Osteoblast (primary cell): ENCODE measurements at places on chromosomes 6 and 20.

- no peak overlapping the region for H3K27ac ChIP-seq
- H3K4me1 ChIP-seq, result peaks cover 5% of the 10 kb centered on the region
- no peak for DNase-seq
- no peaks in the 10 kb centered on the region for H3K36me3 ChIP-seq
- H3K4me3 ChIP-seq, result no peak overlapping the region
Measured at GRCh38 chr6:14353798-14354197, 236.2 kb downstream of the CD83 start.

DNA sequence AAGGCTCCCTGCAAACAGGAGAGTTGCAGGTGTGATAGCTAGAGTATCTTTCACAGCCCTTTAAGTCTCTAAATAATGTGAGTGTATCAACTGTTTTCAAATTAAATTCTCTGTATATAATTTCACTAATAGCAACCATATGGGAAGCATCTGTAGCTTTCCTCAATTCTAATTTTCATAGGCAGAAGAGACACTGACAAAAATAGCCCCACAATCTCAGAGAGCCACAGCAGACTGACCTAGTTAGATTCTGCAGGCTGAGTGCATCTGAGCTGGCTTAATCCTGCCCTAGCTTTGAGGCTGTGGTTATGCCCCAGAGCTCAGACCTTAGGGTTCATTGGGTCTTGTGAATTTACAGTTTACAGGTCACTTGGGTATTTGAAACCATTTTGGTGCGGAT, 63.9 kb downstream of the MAP7 start:
- no peaks in the 10 kb centered on the region for H3K27me3 ChIP-seq
- no peak for DNase-seq
- no peak overlapping the region for H3K4me3 ChIP-seq
- no peaks in the 10 kb centered on the region for H3K4me1 ChIP-seq

DNA sequence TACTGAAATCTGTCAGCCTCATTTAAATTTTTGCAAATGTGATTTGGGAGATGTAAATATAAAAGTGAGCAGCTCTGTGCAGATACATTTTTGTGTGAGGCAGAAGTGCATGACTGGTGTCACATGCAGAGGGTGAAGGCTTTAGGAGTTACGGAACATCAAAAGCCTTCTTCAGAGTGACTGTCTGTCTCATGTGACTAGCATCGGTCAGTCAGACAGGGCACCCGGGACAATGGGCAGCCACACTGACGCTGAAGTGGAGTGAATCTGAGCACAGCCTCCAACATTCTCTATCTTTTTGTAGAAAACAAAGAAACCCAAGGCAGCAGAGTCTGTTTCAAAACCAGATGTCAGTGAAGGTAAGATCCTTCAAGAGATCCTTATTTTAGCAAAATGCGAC, 7.9 kb upstream of the FAM209A start:
- DNase-seq, result no peak
- no peak overlapping the region for H3K4me3 ChIP-seq
- H3K27me3 ChIP-seq, result no peaks in the 10 kb centered on the region
- H3K4me1 ChIP-seq, result no peaks in the 10 kb centered on the region
- H3K36me3 ChIP-seq, result peaks cover 39% of the 10 kb centered on the region

- no peaks in the 10 kb centered on the region for H3K4me1 ChIP-seq
- peaks cover 11% of the 10 kb centered on the region for H3K27me3 ChIP-seq
- H3K36me3 ChIP-seq, result no peaks in the 10 kb centered on the region
- H3K27ac ChIP-seq, result no peak overlapping the region
Measured at GRCh38 chr6:100116411-100117194, 122.6 kb upstream of the MCHR2 start.

GRCh38 chr20:18985551-18985950, 172.0 kb downstream of the SCP2D1 start:
- no peaks in the 10 kb centered on the region for H3K36me3 ChIP-seq
- DNase-seq, result no peak
- H3K4me3 ChIP-seq, result no peak overlapping the region
- H3K27ac ChIP-seq, result no peak overlapping the region

DNA sequence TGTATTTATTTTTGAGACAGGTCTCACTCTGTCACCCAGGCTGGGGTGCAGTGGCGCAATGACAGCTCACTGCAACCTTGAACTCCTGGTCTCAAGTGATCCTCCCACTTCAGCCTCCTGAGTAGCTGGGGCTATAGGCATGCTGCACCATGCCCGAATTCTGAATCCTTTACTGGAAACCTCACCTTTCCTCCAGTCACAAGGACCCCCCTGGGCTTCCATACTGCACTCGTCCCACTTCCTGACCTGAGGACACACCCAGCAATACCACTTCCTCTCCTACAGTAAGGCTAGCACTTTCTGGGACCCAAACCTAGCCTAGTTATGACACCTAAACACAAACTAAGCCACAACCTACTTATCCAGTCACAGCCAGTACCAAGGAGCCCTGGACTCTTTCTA, 68.2 kb downstream of the FAM217A start:
- H3K4me3 ChIP-seq, result no peak overlapping the region
- H3K36me3 ChIP-seq, result no peaks in the 10 kb centered on the region
- peaks cover 5% of the 10 kb centered on the region for H3K4me1 ChIP-seq
- H3K27me3 ChIP-seq, result no peaks in the 10 kb centered on the region

DNA sequence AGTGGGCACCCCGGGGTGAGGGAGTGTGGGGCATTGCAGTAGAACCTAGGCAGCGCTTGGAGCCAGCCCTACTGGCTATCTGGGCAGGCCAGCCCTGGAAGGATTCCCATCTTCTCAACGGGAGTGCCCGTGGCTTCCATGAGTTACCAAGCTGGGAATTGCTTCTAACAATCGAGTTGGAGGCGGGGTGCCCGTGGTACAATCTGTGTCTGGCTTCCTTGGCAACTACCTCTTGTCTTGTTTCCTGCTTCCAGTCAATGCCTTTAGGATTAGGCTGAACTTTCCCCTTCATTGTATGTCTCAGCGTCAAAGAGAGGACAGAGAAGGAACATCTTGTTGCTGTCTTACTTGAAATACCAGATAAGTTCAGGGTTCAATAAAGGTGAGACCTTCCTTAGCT, 33.3 kb downstream of the PPP1R14C start:
- no peaks in the 10 kb centered on the region for H3K27me3 ChIP-seq
- no peaks in the 10 kb centered on the region for H3K4me1 ChIP-seq
- no peak for DNase-seq
- H3K27ac ChIP-seq, result no peak overlapping the region
- H3K36me3 ChIP-seq, result no peaks in the 10 kb centered on the region

DNA sequence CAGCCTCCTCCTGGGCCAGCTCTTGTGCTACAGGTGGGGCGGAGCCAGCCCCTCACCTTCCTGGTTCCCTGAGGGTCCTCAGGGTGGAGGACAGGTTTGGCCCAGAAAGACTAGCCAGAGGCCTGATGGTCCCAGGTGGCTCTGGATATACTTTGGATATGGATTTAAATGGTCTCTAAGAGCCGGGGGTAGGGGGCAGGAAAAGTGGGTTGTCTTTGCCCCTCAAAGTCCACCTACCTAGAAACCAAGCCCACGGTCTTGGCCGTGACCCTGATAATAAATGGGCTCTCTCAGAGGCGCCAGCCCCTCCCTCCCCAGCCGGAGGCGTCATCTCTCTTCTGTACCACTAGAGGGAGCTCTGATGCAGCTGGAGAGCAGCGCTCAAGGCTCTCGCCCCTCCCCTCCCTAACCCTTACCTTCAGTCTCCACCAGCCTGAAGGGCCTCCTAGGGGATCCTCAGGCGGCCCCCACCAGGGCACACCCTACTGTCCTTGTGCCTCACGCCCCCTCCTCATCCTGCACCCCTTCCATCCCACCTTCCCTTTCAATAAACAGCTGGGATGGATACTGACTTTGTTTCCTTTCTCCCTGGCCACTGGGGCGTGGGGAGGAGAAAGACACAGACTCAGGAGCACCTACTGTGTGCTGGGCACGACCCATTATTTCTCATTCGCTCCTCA, 7.5 kb downstream of the NRSN2 start:
- peak; percentile 97 for DNase-seq
- H3K27me3 ChIP-seq, result no peaks in the 10 kb centered on the region
- H3K4me1 ChIP-seq, result peaks cover 2% of the 10 kb centered on the region

DNA sequence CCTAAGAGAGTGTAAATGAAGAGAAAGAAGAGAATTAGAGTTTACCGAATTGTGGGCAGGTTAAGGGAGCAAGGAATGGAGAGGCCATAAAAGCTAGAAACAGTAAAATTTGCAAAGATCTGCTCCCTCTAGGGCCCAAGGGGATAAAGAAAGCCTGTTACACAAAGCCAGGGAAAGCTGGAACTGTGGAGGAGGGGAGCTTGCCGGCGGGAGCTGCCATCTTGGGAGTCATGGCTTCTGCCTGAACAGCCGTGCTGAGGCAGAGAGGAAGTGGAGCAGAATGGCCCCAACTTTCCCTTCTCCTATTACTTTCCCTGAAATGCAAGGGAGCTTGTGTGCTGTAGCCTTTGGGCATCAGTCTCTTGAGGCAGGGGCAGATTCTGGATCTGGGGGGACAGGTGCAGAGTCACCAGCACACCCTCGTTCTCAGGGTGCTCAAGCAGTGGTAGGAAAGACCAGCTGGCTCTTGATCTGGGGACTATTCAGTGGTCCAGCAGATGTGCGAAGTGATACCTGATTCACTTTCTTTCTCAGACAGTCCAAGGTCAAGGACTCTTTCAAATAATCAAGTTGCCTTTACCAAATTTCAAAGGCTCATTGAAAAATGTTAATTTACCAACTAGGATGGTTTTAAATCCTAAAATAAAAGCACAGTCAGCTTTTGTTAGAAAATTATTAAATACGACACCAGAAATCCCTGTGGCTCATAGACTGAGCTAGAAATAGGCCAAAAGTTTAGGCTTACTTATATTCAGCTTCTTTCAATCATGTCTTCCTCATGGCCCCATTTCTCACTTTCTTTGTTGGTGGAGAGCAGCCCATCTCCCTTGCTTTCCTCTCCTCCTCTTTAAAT, 25.7 kb downstream of the LAMA4 start:
- no peak overlapping the region for H3K4me3 ChIP-seq
- H3K27me3 ChIP-seq, result no peaks in the 10 kb centered on the region
- peak overlapping the region; percentile 27 for H3K27ac ChIP-seq

GRCh38 chr6:14966096-14966905, 279.6 kb upstream of the JARID2 start:
- no peaks in the 10 kb centered on the region for H3K27me3 ChIP-seq
- DNase-seq, result peak; percentile 9
- H3K36me3 ChIP-seq, result no peaks in the 10 kb centered on the region
- H3K27ac ChIP-seq, result no peak overlapping the region
- H3K4me3 ChIP-seq, result no peak overlapping the region

- H3K4me1 ChIP-seq, result no peaks in the 10 kb centered on the region
- no peaks in the 10 kb centered on the region for H3K36me3 ChIP-seq
- H3K27ac ChIP-seq, result no peak overlapping the region
- no peaks in the 10 kb centered on the region for H3K27me3 ChIP-seq
- H3K4me3 ChIP-seq, result no peak overlapping the region
Measured at GRCh38 chr20:20814685-20815084, 102.2 kb upstream of the RALGAPA2 start.

DNA sequence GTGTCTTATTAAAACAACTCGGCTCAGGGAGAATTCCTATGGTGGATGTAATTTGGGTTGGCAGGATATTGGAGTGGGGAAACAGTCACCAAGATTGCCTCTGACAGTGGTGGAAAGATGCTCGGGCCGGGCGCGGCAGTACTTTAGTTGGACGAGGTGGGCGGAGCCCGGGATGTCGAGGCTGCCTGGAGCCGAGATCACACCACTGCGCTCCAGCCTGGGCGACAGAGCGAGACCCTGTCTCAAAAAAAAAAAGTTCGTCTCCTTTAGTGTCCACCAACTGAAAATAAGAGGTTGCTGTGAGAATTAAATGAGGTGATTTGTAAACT, 621 bp downstream of the NOL7 start:
- H3K36me3 ChIP-seq, result peaks cover 40% of the 10 kb centered on the region
- H3K27ac ChIP-seq, result peak overlapping the region; percentile 98
- H3K4me1 ChIP-seq, result peaks cover 32% of the 10 kb centered on the region
- no peaks in the 10 kb centered on the region for H3K27me3 ChIP-seq

DNA sequence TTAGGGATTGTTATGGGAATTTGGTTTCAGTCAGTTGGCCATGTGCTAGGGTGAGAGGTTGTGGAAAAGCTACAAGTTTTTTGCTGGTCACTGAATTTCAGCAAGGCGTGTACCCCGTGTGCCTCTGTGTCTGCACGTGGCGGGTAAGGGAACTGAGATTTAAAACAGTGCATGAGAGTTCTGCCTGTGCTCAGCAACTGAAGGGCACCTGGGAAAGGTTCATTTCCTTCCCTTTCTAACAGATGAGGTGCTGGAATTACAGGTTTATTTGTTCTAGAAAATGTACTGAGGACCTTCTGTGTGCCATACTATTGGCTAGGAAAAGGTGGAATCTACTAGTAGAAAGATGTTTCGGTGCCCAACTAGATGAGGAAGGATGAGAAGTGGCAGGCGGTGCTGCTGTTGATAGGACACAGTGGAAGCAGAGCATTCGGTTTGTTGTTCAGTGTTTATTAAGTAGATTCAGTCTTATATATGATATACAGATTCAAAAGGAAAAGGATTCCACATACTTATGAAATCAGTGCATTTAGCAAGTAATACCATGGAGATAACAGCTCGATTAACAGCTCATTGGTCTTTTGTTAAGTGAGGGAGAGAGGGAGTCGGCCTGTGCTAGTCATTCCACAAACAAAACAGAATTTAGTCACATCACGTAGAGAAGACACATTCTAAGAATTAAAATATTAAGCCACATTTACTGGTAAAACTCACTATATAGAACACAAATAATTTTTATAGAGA, 84.7 kb downstream of the ASXL1 start:
- no peak overlapping the region for H3K4me3 ChIP-seq
- peaks cover 51% of the 10 kb centered on the region for H3K36me3 ChIP-seq
- H3K27me3 ChIP-seq, result no peaks in the 10 kb centered on the region
- H3K4me1 ChIP-seq, result peaks cover 21% of the 10 kb centered on the region
- H3K27ac ChIP-seq, result no peak overlapping the region
- DNase-seq, result no peak

DNA sequence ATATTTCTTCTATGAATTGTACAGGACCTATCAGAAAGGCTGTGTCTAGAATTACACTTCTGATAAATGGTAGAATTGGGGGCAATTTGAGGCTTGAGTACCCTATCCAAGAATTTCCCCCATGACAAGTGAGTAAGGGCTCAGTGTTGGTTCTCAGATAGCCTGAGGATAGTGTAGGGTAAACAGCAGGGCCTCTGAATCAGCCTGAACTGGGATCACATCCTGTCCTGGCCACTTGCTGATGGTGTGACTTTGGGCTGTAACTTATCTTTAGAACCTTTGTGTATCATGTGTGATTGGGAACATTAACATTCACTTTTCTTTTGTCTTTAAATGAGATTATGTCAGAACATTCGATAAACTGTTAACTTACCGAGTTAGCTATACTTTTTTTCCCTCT, 151.0 kb downstream of the CLIC5 start:
- H3K36me3 ChIP-seq, result no peaks in the 10 kb centered on the region
- H3K4me1 ChIP-seq, result no peaks in the 10 kb centered on the region
- H3K4me3 ChIP-seq, result no peak overlapping the region
- no peak overlapping the region for H3K27ac ChIP-seq
- H3K27me3 ChIP-seq, result peaks cover under 1% of the 10 kb centered on the region

DNA sequence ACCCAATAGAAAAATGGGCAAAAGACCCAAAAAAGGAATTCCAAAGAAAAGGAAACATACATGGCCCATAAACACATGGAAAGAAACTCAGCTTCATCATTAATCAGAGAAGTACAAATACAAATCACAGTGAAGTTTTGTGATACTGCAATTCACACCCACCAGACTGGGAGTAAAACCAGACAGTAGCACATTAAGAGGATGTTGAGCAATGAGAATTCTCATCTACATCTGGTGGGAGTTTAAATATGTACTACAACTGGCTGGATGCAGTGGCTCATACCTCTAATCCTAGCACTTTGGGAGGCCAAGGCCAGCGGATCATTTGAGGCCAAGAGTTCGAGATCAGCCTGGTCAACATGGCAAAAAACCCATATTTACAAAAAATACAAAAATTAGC, 125.7 kb upstream of the PHACTR1 start:
- no peak overlapping the region for H3K4me3 ChIP-seq
- H3K4me1 ChIP-seq, result no peaks in the 10 kb centered on the region
- no peaks in the 10 kb centered on the region for H3K36me3 ChIP-seq
- no peak overlapping the region for H3K27ac ChIP-seq
